Osteoblast (primary cell): ENCODE measurements at places on chromosomes 7 and 10.

GRCh38 chr10:636769-637168 lies 52.7 kb downstream of the DIP2C start:
- H3K36me3 ChIP-seq = no peaks in the 10 kb centered on the region
- no peak for DNase-seq
- H3K27me3 ChIP-seq = no peaks in the 10 kb centered on the region
- no peak overlapping the region for H3K4me3 ChIP-seq

DNA sequence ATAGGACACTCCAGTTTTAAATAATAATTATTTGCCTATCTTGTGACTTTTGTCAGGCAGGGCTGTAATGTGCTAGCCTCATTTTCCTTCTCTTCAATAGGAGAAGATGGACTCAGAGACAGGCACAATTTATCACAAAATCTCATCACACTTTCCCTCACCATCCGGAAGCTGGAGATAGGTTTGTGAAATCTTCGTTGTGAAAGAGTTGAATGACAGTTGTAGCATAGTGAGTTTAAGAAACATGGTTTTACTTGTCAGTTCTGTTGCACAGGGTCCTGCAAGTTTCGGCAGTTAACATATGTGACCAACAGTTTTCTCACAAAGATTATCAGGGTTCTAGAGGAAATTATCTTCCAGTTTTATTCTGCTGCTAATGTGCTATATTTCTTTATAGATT lies 37.7 kb upstream of the MAP3K8 start:
- H3K27me3 ChIP-seq = peaks cover 46% of the 10 kb centered on the region
- no peak overlapping the region for H3K4me3 ChIP-seq
- no peak for DNase-seq
- peaks cover 3% of the 10 kb centered on the region for H3K4me1 ChIP-seq
- H3K36me3 ChIP-seq = no peaks in the 10 kb centered on the region

DNA sequence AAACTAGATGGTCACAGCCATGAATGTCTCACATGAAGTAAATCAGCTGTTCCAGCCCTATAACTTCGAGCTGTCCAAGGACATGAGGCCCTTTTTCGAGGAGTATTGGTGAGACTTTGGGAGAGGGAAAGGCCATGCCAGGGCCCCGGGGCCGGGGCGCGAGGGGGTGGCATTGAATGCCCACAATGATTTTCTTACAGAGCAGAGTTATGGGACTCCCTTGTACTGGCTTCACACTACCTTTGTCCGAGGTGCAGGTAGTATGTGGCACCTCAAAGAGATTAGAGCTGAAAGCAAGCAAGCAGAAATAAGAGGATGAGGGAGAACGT lies 407 bp downstream of the ELOVL3 start:
- H3K4me1 ChIP-seq = peaks cover 31% of the 10 kb centered on the region
- peak overlapping the region; percentile 61 for H3K4me3 ChIP-seq
- DNase-seq = no peak
- H3K27ac ChIP-seq = peak overlapping the region; percentile 82

DNA sequence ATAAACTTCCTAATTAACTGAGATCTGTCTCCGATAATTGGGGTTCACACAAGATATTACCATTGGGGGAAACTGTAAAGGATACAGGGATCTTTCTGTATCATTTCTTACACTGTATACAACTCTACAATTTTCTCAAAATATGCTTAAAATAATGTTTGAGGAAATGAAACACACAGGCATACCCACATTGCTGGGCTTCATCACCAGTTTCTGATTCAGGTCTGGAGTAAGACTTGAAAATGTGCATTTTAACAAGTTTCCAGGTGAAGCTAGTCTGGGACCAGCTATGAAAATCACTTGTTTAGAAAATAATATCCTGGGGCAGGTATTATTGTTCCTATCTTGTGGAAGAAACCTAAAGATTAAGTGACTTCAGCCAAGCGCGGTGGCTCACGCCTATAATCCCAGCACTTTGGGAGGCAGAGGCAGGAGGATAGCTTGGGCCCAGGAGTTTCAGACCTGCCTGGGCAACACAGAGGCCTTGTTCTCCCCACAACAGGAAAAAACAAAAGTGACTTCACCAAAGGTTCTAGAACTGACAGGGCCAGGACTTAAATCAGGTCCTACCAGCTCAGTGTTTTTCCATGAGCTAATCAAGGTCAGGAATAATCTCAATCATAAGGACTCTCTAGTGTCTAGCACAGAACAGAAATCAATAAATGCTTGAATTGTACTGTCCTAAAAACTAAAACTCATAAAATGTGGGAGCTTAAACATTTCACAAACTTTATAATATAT lies 12.6 kb downstream of the TOMM7 start:
- H3K27ac ChIP-seq = no peak overlapping the region
- no peak for DNase-seq
- H3K36me3 ChIP-seq = peaks cover 32% of the 10 kb centered on the region
- peaks cover 7% of the 10 kb centered on the region for H3K4me1 ChIP-seq

- H3K36me3 ChIP-seq = no peaks in the 10 kb centered on the region
- DNase-seq = no peak
- no peak overlapping the region for H3K27ac ChIP-seq
- peaks cover 6% of the 10 kb centered on the region for H3K4me1 ChIP-seq
- H3K27me3 ChIP-seq = no peaks in the 10 kb centered on the region
Measured at GRCh38 chr7:147803606-147804005, 787.0 kb upstream of the C7orf33 start.

DNA sequence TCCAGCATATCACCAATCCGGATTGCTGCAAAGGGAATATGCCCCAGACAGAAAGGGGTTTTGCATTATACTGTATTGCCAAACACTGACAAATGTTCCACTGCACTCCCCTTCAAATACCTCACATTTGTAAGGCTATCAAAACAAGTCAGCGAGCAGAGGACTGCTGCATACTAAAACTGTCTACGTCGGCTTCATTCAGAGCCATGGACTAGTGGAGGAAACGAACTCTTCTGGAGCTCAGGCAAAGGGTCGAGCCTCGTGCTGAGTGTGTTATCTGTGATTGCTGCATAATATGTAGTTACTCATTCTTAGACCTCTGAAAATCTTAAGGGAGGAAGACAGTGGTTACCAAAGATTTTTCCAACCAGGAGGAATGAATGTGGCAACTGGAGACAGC lies 200.2 kb downstream of the DYNC1I1 start:
- no peak overlapping the region for H3K27ac ChIP-seq
- H3K4me1 ChIP-seq = no peaks in the 10 kb centered on the region
- H3K4me3 ChIP-seq = no peak overlapping the region
- no peaks in the 10 kb centered on the region for H3K27me3 ChIP-seq

DNA sequence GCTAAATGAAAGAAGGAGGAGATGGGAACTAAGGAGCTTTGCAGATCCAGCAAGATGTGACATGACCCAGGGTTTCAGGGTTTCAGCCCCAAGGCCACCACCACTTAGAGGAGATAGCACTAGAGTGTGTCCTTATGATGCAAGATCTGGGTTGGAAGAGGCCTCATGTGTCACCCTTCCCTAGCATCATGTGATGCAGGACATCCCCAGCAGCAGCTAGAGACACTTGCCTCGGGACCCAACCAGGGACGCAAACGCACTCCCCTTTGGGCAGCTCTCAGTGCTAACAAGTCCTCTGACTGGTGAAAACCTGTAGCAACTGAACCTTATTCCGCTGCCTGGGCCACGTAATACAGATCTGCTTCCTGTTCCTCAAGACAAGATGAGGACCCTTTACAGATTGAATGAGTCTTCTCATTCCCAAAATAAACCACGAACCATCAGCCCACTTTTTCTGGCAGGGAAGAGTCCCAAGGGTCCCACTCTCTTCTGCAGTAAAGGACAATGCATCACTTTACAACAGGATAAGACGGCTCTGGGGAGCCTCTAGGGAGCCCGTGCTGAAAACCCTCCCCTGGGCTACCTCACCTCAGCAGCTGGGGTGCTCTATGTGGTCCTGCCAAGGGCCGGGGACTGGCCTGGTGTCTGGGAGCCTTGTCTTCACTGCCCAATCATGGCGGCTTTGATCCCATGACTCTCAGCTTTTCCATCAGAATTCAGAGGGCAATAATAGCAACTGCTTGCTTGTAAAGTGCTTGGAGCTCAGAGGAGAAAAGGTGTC lies 44.8 kb upstream of the GDF10 start:
- peaks cover 17% of the 10 kb centered on the region for H3K27me3 ChIP-seq
- no peak overlapping the region for H3K27ac ChIP-seq
- no peak for DNase-seq

DNA sequence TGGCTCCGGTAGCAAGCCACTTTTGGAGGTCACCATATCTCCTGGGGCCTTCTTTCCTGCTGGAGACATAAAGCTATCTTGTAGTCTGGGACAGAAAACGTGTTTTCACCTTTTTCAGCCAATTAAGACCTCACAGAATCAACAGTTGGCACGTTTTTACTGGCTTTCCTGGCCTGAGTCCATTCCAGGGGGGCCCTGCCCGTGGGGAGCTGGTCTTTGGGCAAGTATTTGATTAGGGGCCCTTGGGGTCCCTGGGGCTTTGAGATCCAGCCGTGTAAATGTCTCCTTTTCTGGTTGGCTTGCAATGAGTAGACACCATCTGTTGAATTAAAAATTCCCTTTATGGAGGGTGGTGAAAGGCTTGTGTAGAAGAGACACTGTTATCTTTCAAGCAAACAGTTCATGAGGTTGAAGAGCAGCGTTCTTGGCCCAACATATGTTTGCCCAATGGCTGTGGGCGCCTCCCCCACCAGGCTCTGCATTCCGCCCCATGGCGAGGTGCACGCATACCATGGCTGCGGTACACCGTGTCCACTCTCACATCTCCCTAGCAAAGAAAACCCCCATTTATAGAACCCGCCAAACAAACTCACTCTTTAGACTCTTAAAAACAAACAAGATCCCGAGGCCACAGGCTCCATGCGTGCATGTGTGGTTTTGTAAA lies 593.2 kb downstream of the LRMDA start:
- no peak overlapping the region for H3K27ac ChIP-seq
- H3K4me3 ChIP-seq = no peak overlapping the region
- no peak for DNase-seq
- H3K27me3 ChIP-seq = no peaks in the 10 kb centered on the region
- H3K4me1 ChIP-seq = no peaks in the 10 kb centered on the region
- no peaks in the 10 kb centered on the region for H3K36me3 ChIP-seq

DNA sequence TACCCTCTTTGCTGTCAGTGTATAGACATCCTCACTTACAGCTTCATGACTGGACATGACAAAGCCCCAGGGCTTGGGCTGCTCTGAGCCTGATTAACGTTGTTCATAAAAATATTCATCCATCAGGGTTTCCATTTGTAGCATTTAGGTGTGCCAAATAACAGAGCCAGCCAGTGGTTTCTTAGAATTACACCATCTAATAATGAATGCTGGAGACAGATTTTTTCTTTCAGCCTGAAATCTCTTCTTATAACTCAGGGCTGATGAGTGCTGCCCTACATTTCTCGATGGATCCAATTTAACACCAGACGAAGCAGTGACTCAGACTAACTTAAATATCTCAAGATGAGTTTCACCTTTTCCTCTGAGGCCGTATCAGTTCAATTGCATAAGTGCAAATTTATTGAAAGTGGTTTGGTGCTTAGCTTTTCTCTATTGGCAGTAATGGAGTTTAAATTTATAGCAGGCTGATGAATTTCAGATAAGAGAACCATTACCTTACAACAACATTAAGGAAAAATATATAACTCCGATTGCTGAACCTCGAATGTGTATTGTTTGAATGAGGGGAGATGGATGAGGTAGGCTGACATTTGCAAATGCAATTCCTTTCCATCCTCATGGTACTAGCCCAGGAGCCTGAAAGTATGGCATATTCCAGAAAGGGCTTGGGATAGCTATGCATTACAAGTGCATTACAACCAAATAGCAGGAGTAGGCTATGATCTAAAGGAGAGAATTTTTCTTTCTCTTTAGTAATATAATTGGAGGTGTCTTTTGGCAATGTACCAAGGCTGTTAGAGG lies 900.6 kb downstream of the KCNMA1 start:
- H3K4me3 ChIP-seq = no peak overlapping the region
- H3K36me3 ChIP-seq = no peaks in the 10 kb centered on the region
- no peak for DNase-seq
- H3K27ac ChIP-seq = no peak overlapping the region
- H3K4me1 ChIP-seq = no peaks in the 10 kb centered on the region
- H3K27me3 ChIP-seq = no peaks in the 10 kb centered on the region

DNA sequence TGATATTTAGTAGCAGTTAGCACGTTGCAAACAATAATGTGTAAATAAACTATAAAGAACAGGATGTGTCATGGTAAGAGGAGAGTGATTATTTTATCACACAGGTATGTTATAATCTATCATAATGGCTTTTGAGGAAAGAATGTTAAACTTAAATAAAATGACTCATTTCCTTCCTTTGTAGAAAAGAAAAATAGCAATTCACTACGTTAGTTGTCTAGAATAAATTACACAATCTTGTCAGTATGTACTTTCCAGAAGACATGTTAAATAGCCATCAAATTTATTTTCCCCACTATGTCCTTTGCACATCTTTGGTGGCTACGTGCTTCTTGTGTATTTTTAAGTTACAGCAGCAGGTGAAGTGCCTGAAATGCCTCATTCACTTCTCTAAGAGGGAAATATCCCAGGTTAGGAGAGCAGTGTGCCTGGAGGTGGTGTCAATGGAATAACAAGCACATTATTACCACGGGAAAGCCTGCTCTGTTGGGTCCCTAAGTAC lies 133.8 kb downstream of the SEMA3A start:
- H3K27me3 ChIP-seq = no peaks in the 10 kb centered on the region
- H3K4me1 ChIP-seq = peaks cover 10% of the 10 kb centered on the region
- H3K36me3 ChIP-seq = no peaks in the 10 kb centered on the region

GRCh38 chr10:132447446-132448247 lies 50.6 kb downstream of the PWWP2B start:
- DNase-seq = peak; percentile 99
- H3K27ac ChIP-seq = peak overlapping the region; percentile 86
- no peaks in the 10 kb centered on the region for H3K36me3 ChIP-seq
- H3K4me1 ChIP-seq = peaks cover 13% of the 10 kb centered on the region
- no peak overlapping the region for H3K4me3 ChIP-seq
- no peaks in the 10 kb centered on the region for H3K27me3 ChIP-seq

DNA sequence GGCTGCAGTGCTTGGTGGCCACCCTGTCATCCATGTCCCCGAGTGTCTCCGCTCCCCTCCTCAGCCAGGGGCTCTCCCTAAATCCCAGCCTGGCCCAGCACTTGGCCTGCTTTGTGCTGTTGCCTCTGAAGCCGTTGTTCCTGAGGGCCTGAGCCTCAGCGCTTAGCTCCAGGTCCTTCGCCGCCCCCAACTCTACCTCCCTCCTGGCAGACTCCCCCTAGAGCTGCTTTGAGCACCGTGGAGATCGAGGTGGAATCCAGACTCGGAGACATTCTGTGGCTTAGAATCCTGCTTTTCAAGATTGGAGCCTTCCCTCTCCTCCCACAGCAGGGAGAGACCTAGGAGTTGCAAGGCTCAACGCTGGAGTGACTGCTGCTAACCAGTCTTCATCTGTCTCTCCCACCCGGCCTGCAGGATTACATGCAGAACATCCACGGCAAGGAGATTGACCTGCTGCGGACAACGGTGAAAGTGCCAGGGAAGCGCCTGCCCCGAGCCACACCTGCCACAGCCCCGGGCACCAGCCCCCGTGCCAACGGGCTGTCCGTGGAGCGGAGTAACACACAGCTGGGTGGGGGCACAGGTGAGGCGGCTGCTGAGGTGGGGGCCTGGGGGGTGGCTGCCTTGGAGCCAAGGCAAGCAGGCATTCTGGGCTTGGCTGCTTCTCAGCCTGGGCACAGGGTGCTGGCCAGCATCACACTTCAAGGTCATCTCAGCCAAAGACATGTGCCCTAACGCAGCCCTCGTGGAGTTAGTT lies 33.3 kb downstream of the GBX1 start:
- no peaks in the 10 kb centered on the region for H3K4me1 ChIP-seq
- no peak overlapping the region for H3K4me3 ChIP-seq
- H3K36me3 ChIP-seq = peaks cover 37% of the 10 kb centered on the region
- H3K27ac ChIP-seq = no peak overlapping the region

- no peaks in the 10 kb centered on the region for H3K36me3 ChIP-seq
- no peak overlapping the region for H3K4me3 ChIP-seq
- H3K4me1 ChIP-seq = peaks cover 8% of the 10 kb centered on the region
Measured at GRCh38 chr10:112579578-112579977, 132.6 kb downstream of the VTI1A start.
